Activated CD8-positive, alpha-beta T cell treated with anti-CD3 and anti-CD28 coated beads for 36 hours (primary cell): ENCODE measurements at places on chromosomes 6 and 20. TPM values are rescaled to one million over a fixed set of nuclear protein-coding genes. Genes with fewer than 3 reads are reported as not detected.

Gene GHRH
- not detected for total RNA-seq

Gene C6orf118
- not detected for total RNA-seq

Gene SLC44A4
- total RNA-seq, result not detected

Gene RAET1L
- not detected for total RNA-seq

Gene OTOR
- not detected for total RNA-seq

Gene TTI1
- total RNA-seq, result 34.1 TPM

DNA sequence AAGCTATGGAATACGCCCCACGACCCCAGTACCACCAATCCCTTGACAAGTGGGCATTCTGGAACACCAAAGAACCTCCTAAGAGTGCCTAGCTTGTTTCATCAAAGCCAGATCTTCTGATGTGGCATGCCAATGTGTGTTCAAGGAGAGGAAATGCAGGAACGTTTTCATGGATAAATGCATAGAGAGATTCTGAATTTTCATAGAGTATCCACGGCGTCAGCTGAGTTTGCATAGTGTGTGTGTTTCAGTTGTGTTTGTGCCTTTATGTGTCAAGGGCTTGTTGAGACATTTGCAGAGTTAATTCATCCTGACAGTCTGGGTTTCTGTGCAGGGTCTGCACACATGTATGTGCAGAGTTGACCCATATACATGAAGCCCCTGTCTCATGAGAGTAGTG, 172.7 kb upstream of the LRFN2 start:
- no peak for DNase-seq

DNA sequence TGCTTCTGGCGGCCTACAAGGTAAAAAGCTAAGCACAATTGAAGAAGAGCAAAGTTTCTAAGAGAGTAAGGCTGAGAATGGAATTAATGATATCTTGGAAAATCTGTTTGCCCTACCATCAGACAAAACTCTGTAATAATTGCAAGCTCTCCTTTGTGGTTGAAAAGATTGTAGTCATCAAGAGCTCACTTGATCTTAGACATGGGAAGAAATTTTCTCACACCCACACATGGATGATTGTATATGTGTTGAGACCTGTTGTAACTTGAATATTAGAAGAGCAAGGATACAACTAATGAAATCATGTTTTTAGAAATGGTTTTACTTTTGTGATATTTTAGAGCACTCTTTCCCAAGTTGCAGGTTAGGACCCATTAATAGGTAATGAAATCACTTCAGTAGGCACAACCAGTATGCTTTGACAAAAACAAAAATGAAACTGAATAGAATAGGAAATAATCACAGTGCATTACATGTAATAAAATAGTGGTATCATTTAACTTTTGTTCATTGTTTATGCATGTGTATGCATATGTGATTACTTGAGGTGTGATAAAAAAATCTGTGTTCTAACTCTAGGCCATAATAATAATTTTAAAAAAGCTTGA, 14.0 kb downstream of the DCBLD1 start:
- no peak for DNase-seq

GRCh38 chr6:158468666-158469065, 91.2 kb upstream of the TMEM181 start:
- no peak for DNase-seq

Gene SMOC2
- total RNA-seq, result not detected

Gene B3GALT4
- total RNA-seq, result 4.2 TPM

Gene GRM4
- 0.11 TPM for total RNA-seq
